Cortex of kidney (tissue), 1 donor: ENCODE measurements at places on chromosomes 4 and X.

GRCh38 chr4:113952452-113953029 lies 26.9 kb downstream of the ARSJ start:
- DNase-seq: no peak

GRCh38 chr4:87839592-87839946 lies 6.8 kb downstream of the MEPE start:
- DNase-seq: no peak

- no peak for DNase-seq
These were observed 227.7 kb downstream of the BCOR start for GRCh38 chrX:39869846-39870601.

- DNase-seq: no peak
These were observed 19.4 kb downstream of the GAK start for GRCh38 chr4:912548-913279.

- DNase-seq: no peak
These were observed 1372.9 kb downstream of the TECRL start for GRCh38 chr4:63036159-63036866.
